ENCODE measurements at places on chromosomes 1 and 21.
A peak's percentile ranks its signal among the peaks of the same experiment; 100 is the strongest.

DNA sequence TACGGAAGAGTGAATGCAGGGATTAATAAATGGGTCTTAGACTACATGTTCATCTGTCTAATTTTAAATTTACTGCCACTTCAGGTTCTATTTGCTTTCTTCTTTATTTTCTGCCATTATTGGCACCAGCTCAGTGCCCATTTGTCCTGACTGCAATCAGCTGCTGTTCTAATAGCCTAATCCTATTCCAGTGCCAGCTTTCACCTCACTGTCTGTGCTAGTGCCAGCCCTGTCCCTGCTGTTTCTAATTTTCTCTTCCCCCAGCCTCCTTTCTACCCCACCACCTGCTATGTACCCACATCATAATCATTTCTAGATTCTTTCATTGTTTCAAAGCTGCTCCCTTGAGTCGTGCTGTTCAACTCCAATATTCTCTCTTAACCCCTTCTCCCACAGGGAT is 86.4 kb downstream of the KCNK1 start:
- no peak for DNase-seq

DNA sequence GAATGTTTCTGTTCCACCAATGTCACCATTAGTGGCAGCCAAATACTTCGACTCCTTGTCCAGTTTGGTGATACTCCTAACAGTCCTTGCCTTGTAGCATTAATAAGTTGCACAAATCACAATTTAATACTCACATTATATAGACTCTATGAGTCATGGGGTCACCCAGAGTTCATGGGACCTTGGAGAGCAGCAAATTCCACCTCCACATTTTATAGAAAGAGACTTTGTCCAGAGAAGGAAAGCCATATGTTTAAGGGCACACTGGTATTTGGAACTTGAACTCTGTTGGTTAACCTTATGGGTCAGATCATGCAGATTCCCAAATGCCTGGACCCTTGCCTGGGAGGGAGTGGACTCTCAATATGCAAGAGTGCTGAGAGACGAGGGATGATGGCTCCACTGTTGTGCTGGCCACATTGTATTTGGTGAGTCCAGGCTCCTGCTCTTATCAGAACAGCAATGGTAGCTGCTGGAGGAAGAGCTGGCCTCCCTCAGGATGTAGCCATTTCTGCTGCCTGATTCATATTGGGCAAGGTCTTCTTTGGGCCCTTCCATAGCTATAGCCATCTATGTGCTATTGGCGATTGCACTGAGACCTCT is 30.6 kb downstream of the DNAJC6 start:
- peak; percentile 42 for DNase-seq

GRCh38 chr1:34929497-34929852 is at the start of gene DLGAP3:
Gene DLGAP3 (minus strand): TSS chr1:34929650. CDS start chr1:34905383, 24,267 bp downstream.
- no peak for DNase-seq

DNA sequence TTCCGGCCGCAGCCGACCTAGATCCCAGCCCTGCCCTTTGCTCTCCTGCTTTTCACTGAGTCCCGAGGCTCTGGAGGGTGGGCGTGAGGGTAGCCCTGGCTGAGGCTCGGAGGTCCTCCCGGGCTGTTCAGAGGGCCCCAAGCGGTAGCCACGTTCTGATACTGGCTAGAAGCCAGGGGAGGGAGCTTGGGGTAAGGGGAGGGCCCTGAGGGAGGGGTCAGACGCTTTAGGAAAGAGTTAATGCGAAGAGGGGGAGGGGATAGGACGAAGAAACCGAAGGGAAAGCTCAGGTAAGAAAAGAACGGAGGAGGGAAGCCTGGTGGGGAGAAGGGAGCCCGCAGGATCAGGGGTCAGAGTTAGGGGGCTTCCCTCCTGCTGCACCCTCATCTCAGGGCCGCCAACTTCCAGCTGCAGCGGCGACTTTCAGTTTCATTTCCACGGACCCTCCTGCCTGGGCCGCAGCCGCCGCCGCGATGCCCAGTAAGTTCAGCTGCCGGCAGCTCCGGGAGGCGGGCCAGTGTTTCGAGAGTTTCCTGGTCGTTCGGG is at the start of gene MOV10:
Gene MOV10, plus strand, starts transcription at position 220 of the 546 bp plus-strand sequence. Its CDS starts 254 bp downstream, at position 474.
- DNase-seq: peak; percentile 73

- no peak for DNase-seq
Observed at GRCh38 chr1:86957221-86957620, 42.8 kb downstream of the HS2ST1 start.

DNA sequence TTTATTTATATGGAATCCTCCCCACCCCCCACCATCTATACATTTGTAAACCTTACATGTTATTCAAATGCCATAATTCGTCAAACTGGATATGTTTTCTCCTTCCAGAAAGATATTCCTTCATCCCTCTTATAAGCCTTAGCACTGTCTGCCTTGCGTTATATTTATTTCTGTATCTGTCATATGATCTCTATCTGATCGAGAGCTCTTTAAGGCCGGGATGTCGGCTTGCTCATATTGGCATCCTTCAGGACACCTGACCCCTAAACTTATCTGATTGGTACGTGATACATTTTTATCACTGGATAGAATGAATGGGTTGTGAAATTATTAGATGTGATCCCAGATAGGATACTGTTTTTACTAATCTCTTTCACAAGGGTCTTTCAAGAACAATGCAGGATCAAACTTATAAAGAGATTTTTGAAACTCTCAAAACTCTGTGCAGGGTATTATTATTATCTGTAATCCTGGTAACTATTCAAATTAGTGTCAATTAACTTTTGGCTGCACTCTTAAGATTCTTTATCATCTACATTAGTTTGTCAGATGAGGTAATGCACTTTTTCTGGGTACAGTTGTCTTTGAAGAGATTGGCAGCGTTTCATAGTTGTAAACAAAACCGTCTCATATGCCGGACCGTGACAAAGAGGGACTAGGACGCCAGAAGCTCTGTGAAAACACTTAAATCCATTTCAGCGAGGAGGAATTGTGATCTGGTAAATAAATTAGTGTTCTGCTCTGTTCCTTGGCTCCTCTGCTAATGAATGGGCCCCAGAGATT is 152.0 kb downstream of the KIF26B start:
- no peak for DNase-seq

DNA sequence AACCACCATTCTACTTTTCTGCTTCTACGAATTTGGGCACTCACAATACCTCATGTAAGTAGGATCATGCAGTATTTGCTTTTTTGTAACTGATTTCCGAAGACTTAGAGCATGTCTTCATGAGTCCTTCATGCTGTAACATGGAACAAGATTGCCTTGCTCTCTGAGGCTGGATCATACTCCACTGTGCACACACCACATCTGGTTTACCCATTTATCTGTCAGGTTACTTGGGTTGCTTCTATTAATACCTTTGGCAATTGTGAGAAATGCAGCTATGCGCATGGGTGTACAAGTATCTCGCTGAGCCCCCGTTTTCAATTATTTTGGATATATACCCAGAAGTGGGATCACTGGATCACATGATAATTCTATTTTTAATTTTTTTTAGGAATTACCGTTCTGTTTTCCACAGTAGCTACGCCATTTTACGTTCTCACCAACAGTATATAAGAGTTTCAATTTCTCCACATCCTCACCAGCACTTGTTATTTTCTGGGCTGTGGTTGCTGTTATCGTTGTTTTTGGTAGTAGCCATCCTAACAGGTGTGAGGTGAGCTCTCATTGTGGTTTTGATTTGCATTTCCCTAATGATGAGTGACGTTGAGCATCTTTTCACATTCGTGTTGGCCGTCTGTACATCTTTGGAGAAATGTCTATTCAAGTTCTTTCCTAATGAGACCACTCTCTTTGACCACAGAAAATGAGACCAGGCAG is 10.7 kb upstream of the SLC2A5 start:
- no peak for DNase-seq

GRCh38 chr1:89989799-89990198 is 5.1 kb upstream of the ZNF326 start:
- DNase-seq: no peak

GRCh38 chr1:112998592-112999235 is 42.7 kb upstream of the SLC16A1 start:
- DNase-seq: peak; percentile 85

GRCh38 chr1:207186503-207186902 is 82.5 kb downstream of the C4BPA start:
- peak; percentile 44 for DNase-seq

DNA sequence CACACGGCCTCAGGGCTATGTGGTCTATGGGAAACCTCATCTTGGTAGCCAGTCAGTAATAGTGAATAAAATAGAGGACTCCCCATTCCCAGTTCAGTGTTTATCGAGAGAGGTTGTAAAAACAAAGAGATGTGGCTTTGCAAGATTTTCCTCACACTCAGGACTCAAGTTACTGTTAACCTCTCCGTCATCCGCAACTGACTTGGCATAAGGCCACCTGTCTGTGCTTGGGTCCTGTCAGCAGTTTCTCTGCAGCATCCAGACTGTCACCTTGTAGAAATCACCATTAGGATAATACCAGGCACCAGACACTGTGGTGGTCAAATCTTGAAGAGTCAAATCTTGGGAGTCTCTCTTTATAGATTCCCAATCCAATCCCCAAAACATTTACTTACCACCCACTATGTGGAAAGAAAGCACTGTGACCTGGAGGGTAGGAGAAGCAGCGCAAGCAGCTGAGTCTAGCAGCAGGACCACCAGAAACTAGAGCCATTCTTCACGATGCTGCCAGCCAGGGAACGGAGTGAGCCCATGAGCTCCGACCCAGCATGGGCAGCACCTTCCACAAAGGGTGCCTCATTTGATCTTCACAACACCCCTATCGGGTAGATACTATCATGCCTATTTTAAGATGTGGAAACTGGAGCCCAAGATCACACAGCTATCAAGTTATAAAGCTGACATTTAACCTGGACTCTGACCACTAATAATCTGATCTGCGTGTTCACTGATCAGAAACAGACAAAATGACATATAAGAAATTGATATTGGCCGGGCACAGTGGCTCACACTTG is 5.6 kb upstream of the GPR25 start:
- DNase-seq: no peak

- DNase-seq: peak; percentile 87
Observed at GRCh38 chr1:117093870-117094621, 27.5 kb downstream of the TRIM45 start.

GRCh38 chr1:153936011-153936802 is 10.3 kb downstream of the DENND4B start:
- no peak for DNase-seq

GRCh38 chr1:110200666-110201065 is 9.4 kb upstream of the KCNC4 start:
- DNase-seq: no peak

DNA sequence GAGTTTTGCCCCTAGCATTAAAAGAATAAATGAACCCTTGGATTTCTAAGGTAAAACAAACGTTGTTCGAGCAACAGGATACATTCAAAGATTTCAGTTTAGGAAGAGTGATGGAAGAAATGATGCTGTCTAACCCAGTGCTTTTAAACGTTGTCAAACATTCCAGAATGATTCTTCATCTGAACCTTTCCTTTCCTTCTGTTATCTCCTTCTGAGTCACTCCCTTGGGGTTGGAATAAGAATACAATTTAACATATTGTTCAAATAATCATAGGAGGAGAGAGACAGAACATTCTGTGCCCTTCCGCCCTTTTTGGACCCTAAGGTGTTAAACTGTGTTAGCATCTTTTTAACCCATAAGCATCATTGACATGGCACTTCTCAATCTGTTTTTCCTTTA is 61.1 kb upstream of the RCOR3 start:
- peak; percentile 87 for DNase-seq

DNA sequence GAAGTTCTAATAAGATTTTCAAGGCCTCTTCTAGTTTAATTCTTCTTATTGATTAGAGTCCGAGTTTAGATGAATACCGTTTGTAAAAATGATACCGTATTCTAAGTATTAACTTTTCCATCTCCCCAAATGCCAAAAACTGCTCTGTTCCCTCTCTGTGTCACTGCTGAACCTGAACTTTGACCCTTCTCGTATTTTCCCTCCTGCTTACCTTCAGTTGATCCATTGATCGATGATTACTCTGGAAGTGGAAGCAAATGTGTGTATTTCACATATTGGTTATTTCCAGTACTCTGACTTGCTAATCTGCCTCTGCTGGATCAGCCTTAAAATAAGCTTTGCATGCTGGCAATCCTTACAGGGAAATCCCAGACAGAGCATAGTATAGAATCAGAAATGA is 68.5 kb downstream of the KIF1B start:
- no peak for DNase-seq

DNA sequence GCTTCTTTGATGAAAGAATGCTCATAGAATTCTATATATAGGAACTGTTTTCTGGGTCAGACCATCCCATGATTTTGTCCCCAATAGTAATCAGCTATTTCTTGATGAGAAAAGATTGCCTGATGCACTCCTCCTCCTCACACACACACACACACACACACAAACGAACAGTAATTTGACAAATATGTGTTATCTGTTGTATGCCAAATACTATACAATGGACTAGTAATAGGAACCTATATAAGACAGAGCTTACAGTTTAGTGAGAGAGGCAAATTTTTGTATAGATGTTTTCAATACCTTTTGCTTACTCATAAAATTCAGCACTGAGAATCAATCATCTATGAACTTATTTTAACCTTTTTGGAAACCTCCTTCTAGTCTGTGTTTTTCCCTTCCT is 76.8 kb downstream of the PLA2G4A start:
- no peak for DNase-seq

- DNase-seq: no peak
Observed at GRCh38 chr1:233180641-233181364, 114.7 kb downstream of the PCNX2 start.

- DNase-seq: peak; percentile 95
Observed at GRCh38 chr21:35190201-35190701, 141.1 kb upstream of the RUNX1 start.

DNA sequence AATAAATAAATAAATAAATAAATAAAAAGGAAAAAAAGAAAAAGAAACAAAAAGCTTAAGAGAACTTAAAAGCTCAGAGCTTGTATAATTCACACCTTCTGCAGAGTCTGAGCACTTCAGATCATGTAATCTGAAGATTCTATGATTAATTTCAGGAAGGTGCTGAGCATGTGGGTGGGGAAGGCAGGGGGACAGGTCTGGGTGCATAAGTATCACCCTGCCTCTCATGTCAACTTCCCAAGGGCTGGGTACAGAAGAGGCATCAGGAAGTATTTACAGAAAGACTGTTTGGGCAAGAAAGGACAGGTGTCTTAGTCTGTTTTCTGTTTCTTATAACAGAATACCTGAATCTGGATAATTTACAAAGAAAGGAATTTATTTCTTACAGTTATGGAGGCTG is 20.4 kb upstream of the PADI2 start:
- peak; percentile 87 for DNase-seq

GRCh38 chr1:40712405-40712944 is 21.0 kb downstream of the NFYC start:
- no peak for DNase-seq

GRCh38 chr1:236394879-236395229 is 768 bp downstream of the EDARADD start:
- DNase-seq: peak; percentile 73

DNA sequence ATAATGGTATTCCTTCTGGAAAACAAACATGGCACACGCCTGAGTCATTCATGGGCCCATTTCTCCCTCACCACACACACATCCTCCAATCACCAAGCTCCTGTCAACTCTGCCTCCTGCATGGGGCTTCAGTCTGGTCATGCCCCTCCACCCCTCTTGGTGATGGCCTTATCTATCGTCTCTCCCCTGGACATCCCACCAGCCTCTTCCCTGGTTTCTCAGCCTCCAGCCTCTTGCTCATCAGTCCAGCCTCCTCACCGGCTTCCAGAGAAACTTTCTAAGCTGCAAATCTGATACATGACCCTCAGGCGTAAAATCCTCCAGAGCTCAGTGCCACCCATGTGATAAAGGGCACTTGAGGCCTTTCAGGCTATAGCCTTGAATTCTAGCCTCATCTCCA is 243.9 kb downstream of the FOXD2 start:
- DNase-seq: no peak
